ENCODE measurements at places on chromosomes 2 and 18. TPM values are rescaled to one million over a fixed set of nuclear protein-coding genes. Genes with fewer than 3 reads are reported as not detected.

The MTHFD2 gene
- 144 TPM for total RNA-seq

The ST8SIA5 gene
- not detected for total RNA-seq

The SERPINB13 gene
- total RNA-seq, result not detected

The DNAJC5G gene
- total RNA-seq, result not detected

The RAPGEF4 gene
- total RNA-seq, result 0.26 TPM

The CD8B gene
- not detected for total RNA-seq

The SPP2 gene
- not detected for total RNA-seq

The SLC40A1 gene
- 2.7 TPM for total RNA-seq

Measured in A549 treated with ZK216348 at 1 μM for 4 hours (cell line).